Urothelium cell line (cell line): ENCODE measurements at places on chromosomes 11 and 22.

DNA sequence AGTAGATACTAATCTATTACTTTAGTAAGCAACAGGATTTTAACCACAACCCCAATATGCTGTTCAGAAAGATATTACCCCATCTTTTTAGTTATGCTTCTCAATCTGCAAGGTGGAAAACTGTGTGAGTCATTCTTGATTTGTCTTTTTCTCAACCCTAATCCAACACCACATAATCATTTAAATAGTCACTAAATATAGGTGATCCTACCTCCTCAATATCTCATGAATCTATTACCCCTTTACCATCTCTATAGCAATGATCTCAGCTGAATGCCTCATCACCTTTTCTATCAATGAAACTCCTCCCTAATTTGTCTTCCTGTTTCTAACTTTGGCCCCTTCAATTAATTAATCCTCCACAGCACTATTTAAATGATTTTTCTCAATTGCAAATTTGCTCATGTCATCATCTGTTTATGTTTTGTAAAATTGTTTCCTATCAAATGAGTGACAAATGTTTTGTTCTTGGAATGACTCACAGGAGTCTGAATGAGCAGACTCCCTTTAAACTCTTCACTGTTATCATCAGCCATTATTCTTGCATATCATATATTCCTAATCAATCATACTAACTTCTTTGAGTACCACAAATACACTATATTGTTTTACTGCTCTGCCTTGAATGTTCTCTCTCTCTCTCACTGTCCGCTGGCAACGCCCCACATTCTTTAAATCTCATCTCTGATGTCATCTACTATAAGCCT lies 26.1 kb downstream of the SNX19 start:
- no peak for DNase-seq

DNA sequence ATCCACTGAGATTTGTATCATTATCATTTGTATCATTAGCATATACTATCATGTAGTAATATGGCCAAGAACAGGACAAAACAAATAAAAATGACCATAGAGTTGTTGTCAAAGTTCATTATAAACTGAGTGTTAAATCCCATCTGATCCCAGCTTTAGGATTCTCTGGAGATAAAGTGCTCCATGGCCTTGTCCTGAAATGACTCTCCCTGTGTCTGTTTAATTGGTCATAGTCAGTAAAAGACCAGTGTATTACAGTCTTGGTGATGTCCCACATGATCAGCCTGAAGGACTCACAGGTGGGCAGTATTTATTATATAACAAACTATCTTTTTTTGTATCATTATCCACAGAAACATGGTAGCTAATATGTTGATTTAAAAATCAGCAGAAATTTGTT lies 361.6 kb downstream of the TMEM135 start:
- DNase-seq, result no peak

DNA sequence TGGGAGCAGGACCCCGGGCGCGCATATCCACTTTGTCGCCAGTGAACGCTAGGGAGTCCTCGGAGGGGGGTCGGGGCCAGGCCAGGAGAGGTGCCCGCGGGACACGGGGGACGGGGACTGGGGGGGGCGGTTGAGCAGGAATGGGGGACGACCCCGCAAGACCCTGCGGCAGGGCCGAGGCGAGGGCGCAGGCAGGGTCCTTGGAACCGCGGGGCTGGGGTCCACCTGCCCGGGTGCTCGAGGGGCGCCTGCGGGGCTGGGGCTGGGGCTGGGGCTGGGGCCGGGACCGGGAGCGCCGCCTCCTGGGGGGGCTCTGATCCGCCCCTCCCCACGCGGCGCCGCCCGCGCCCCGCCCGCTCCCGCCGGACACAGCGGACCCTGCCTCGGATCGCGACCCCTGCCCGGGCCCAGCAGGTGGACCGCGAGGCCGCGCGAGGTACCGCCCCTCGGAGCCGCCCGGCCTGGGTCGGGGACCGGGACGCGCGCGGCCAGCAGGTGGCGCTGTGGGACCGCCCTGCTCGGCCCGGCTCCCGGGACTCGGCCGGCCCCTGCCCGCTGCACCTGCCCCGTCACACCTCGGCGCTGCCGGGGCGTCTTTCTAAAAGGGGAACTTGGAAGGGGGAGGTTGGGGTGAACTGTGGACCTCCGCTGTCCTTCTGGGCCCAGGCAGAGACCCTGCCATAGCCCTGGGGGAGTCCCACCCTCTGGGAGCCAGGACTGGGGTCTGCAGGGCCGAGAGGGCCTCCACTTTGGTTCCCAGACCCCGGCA lies 11.0 kb downstream of the CRELD2 start:
- peak; percentile 88 for DNase-seq

DNA sequence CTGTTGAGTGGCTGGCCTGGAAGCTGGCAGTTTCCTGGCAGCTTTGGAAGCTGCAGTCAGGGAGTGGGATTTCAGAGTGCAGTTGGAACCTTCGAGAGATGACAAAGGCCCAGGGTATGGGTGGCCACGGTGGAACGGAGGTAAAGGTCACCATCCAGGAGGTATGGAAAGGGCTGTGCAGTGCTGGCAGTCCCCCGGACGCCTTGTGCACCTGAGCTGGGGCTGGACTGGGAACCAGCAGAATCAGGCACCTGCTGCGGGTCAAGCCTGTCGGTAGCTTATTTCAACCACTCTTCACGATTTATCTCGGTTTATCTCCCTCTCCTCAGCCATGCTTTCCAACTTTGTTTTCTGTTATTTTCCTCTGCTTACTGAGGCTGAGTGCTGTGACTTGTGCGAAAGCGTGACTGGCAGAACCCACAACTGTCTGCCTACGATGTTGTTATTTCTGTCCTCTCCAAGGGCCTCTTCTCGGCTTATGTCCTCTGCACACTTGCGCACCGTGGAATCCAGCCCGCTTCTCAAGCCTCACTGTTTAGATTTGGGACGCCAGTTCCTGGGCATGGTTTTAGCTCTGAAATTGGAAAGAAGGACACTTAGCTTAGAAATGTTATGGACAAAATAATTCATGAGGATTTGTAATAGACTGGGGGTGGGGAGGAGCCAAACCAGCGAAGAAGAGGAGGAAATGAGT lies 24.0 kb upstream of the ATXN10 start:
- no peak for DNase-seq

DNA sequence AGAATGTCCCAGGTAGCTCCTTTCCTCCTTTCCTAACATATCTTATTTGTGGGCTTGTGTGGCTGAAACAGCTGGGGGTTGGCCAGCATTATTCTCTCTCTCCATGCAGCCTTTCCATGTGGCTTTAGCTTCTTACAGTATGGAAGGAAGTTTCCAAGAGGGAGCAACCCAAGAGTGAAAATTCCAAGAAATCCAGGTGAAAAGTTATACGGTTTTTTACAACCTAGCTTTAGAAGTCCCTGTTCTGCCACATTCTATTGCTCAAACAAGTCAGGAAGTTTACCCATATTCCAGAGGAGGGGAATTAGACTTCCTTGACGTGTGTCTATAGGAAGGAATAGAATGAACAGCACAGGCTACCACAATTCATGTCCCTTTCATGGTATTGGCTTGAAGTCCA lies 10.0 kb upstream of the SWAP70 start:
- no peak for DNase-seq
